ENCODE measurements at places on chromosomes 7 and 10. TPM values are rescaled to one million over a fixed set of nuclear protein-coding genes. Genes with fewer than 3 reads are reported as not detected.

Gene TMEM178B
- 1.1 TPM for total RNA-seq

- DNase-seq: peak; percentile 81
Observed at GRCh38 chr7:143385891-143386781, 5.0 kb downstream of the ZYX start.

DNA sequence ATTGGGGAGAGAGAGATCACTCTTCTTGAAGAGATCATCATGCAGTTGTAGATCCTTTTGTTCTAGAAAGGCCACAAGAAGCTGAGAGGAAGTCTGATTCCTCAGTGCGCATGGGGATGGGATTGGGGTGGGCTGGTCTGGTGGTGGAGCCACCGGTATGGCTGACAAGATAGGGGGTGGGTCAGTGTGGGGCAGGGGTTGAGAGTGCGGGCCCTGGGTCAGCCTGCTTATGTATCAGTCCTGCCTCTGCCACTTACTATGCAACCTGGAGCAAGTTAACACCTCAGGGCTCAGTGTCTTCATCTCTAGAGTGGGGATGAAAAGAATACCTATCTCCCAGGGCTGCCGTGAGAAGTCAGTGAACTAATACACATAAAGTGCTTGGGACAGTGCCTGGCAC, 8.0 kb downstream of the SMARCD3 start:
- DNase-seq: peak; percentile 82

GRCh38 chr10:127840884-127841283, 51.9 kb downstream of the CLRN3 start:
- no peak for DNase-seq

DNA sequence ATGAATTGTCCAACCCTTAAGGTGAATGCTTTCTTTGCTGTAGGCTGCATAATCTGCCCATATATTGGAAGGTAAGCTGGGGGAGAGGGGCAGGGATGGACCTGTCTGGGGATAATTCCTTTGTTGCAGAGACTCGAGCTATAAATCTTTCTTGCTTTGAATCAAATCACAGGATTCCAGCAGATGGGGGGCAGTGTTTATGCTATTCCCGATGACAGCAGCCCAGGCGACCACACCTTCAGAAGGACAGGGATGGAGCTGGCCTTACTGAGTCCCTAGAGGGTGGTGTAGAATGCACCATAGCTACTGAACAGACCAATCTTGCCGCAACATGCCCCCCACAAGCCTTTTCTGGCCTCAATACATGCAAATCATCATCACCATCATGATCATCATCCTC, 2.5 kb downstream of the PODXL start:
- DNase-seq: peak; percentile 62

All from osteoblast (primary cell).